Fibroblast of skin of scalp (primary cell): ENCODE measurements at places on chromosomes 16 and 17.
A peak's percentile ranks its signal among the peaks of the same experiment; 100 is the strongest.

DNA sequence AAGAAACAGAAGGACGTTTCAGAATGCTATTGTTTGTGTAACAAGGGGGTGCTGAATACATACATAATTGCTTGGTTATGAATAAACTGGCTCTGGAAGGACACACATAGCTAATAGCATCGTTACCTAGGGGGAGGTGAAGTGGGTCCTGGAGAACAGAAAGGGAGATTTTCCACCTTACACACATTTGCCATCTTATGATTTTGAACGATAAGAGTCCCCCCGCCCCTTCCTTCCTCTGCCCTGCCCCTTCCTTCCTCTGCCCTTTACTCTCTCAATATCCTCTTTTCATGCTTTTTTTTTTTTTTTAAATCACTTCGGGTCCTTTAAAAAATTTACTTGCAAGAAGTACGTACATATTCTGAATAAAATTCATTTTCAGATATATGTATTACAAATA is 902 bp upstream of the DHRS7B start:
- no peak for DNase-seq

DNA sequence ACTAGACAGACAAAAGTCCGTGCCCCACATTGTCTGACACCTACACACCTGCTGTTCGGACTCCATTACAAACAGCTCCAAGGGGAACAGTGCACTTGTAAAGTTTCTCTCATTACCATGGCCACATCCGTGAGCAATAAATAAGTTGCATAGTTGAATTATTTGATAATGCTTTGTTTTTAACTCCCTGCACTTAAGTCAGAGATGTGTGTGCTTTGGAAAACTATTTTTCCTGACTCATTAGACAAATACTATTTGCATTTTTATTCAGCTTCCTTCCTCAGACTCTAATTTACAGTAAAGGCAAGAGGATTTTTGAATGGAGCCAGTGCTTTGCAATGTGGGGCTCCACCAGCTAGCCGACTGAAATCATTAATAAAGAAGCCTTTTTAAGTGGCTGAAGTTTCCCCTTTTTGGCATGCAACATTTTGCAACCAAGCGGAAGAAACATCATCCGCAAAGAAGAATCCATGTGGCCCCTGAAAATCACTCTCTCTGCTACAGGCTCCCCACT is 6.5 kb upstream of the CCL2 start:
- DNase-seq, result peak; percentile 84

DNA sequence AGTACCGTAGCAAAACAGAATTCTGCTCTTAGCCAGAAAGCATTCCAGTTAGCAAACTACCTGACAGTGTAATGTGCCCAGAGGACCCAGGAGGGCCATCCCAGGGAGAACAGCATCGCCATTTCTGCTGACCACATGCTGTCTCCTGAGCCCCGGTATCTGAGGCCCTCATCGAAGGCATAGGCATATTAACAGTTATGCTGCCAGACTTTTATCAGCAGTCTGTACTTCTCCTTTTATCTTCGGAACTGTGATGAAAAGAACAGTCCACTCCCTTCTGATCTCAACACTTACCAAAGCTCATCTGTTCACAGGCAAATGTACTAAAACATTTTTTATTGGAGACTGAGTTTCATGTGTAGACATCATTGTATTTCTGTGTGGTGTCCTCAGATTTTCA is 236.4 kb downstream of the PRKCA start:
- no peak for DNase-seq

DNA sequence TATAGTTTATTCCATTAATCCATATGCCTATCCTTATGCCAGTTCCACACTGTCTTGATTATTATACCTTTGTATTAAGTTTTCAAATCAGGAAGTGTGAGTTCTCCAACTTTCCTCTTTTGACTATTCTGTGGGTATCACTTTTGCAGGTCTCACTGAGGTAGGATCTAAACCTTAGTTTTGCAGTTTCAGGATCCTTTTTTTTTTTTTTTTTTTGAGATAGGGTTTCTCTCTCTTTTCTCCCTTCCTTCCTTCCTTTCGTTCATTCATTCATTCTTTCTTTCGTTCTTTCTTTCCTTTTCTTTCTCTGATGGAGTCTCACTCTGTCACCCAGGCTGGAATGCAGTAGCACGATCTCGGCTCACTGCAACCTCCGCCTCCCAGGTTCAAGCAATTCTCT is 71.6 kb downstream of the CHD9 start:
- DNase-seq, result no peak

DNA sequence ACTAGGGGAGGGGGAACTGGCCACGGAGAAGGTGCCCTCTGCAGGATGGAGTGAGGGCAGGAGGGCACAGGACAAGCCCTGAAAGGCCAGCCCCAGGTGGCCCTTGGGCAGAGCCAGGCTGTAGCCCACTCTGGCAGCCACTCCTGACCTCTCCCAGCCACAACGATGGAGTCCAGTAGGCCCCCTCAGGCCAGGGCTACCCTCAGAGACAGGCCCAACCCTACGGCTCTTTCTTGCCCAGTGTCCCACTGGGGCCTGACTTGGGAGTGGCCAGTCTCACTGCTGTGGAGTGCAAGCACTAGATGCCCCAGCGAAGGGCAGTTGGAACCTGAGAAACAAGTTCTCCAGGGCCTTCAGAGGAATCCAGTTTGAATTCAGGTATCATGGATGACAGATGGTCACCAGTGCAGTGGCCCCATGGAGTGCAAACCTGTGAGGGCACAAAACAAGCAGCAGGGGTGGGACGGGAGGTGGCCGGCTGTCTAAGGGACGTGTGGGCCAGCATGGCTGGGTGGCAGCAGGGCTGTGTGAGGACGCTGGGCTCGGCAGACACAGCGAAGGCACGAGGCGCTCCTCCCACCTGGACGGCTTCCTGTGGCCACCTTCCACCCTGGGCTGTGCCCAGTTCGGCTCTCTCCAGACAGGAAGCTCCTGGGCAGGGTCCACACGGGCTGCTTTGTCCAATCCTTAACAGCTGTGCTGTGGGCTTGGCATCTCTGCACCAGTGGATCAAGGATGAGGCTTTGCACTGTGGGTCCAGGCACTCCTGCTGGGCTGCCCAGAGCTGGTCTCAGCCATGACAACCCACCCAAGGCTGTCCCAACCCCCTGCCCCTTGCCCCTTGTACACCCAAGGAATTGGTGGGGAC is 72.1 kb downstream of the AMFR start:
- DNase-seq, result no peak

- DNase-seq, result no peak
Observed at GRCh38 chr16:86498155-86498670, 12.1 kb upstream of the FOXF1 start.

GRCh38 chr17:52790359-52790955 is 631.9 kb upstream of the CA10 start:
- DNase-seq, result no peak

DNA sequence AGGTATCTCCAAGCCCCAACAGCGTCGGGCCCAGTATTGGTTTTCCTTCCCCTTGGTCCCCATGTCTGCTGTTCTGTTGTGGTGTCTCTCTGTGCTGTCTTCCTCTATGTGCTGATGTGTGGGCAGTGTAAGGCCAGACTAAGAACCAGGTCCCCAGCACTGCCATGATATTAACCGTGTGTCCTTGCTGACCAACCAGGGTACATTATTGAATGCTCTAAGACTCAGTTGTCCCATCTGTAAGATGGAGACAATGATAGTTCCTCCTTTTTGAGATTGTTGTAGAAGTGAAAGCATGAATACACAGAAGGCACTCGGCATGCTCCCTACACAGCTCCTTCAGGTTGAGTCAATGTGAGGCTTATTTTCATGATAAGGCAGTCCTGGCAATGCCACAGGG is 20.6 kb downstream of the AOC3 start:
- no peak for DNase-seq

GRCh38 chr16:53501216-53501859 is 1.7 kb downstream of the AKTIP start:
- no peak for DNase-seq

- DNase-seq, result peak; percentile 74
Observed at GRCh38 chr17:61218438-61218837, 181.2 kb upstream of the TBX2 start.
